ENCODE measurements at places on chromosomes 5 and 9.

- DNase-seq = no peak
Observed at GRCh38 chr9:81317223-81317622, 372.1 kb downstream of the TLE1 start.

- no peak for DNase-seq
Observed at GRCh38 chr5:66880401-66880800, 284.2 kb downstream of the MAST4 start.

DNA sequence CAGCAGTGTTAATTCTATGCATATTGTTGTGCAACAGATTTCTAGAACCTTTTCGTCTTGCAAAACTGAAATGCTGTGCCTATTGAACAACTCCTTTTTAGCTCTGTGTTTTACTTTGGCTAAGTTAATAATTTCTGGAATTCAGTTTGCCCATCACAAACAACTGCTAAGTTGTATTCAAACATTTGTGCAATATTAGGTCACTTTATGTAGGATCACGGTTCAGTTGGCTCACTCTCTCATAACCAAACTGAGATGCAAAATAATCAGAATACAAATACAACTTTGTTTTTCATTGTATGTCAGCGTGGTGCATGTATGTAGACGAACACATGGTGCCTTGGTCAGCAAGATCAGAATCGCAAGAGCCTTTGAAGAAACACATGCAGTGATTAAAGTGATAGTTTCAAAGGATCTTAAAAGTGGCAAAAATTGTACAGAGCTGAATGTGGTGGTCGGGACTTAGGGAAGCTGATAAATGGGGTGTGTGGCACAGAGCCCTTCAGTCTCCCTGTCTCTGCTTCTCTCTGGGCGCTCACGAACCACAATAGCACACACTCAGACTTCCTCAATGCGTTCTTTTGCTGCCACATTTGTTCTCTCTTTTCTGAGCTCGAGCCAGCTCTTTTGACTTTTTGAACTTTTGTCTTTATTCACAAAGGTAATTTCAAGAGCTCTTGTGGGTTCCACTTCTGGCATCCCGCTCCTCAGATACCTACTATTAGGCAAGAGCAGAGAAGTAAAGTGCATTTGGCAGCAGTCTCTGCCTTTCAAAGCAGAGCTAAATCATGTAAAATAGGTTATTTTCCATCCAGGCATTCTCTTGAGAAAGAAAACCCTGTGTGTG lies 112.4 kb upstream of the CTSL start:
- peak; percentile 29 for DNase-seq

GRCh38 chr9:129929496-129930125 lies 94.4 kb downstream of the USP20 start:
- DNase-seq = no peak

GRCh38 chr9:134405527-134405926 lies 79.3 kb downstream of the RXRA start:
- DNase-seq = no peak

GRCh38 chr9:129968690-129969485 lies 74.1 kb downstream of the FNBP1 start:
- DNase-seq = peak; percentile 87

DNA sequence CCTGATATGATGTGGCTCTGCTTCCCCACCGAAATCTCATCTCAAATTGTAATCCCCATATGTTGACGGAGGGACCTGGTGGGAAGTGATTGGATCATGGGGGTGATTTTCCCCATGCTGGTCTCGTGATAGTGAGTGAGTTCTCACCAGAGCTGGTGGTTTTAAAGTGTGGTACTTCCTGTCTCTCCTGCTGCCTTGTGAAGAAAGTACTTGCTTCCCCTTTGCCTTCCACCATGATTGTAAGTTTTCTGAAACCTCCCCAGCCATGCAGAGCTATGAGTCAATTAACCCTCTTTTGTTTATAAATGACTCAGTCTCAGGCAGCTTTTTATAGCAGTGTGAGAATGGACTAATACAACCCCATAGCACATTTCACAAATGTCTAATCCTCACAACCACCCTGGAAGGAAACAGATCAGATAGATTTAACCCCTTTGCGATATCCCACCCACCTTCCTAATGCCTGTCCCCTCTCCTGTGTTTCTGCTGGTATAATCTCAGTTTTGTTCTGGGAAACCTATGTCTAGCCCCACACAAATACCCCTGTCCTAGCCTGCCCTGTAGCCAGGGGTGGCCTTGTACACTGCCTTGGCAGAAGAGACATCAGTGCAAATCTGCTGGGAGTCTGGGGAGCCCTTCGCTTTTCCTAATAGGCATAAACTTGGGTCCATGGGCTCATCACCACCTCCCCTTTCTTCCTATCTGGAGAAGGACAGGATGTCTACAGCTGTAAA lies 157.0 kb upstream of the RAI14 start:
- DNase-seq = no peak

DNA sequence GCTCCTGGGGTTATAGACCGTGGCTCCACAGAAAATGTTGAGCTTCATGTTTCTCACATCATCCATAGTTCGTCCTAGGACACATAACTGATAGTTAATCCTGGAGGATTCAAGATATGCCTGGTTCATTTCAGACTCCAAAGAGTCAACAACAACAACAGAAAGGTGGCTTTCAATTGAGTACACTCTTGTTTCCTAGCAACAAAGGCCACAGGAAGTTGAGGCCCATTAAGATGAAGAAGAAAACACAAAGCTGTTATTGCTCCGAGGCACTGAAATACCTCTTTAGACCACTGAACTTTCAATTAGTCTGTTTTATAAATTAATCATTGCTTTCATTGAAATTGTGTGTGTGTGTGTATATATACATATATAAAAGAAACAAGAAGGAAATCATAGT lies 154.5 kb downstream of the YIPF5 start:
- DNase-seq = no peak

DNA sequence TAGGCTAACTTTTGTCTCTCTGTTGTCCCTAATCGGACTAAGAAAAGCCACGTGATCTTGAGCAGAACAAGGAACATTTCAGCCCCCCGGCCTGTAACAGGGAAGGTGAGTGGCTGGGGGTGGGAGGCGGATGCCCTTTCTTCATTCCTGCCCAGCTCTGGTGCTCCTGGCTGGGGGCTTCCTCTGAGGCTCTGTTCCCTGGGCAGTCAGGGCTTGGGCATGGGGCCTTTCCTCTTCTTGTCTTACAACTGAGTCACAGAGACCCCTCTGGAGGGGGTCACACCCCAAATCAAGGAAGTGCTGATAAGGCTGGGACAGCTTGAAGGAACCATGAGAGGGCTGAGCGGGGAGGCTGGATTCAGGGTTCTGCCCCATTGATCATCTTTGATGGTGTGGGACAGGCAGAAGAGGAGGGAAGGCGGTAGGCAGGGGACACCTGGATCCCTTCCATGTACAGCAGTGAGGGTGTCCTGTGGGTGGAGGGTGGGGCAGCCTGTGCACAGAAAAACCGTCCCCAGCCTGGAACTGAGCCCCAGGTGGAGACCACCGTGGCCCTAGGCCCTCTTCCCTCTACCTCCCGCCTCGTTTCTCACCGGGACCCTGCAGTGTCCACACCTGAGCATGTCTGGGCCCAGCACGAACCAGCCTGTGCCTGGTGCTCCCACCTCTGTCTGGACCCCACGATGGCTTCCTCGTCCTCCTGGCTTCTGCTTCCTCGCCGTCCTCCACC lies 257.7 kb upstream of the IRX1 start:
- DNase-seq = no peak

DNA sequence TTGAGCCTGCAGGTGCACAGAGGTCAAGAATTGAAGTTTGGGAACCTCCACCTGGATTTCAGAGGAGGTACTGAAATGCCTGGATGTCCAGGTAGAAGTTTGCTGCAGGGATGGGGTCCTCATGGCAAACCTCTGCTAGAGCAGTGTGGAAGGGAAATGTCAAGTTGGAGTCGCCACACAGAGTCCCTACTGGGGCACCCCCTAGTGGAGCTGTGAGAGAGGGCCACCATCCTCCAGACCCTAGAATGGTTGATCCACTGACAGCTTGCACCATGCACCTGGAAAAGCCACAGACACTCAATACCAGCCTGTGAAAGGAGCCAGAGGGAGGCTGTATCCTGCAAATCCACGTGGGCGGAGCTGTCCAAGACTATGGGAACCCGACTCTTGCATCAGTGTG lies 78.0 kb downstream of the GABRA1 start:
- DNase-seq = no peak

- no peak for DNase-seq
Observed at GRCh38 chr5:4735261-4735660, 404.9 kb upstream of the ADAMTS16 start.

DNA sequence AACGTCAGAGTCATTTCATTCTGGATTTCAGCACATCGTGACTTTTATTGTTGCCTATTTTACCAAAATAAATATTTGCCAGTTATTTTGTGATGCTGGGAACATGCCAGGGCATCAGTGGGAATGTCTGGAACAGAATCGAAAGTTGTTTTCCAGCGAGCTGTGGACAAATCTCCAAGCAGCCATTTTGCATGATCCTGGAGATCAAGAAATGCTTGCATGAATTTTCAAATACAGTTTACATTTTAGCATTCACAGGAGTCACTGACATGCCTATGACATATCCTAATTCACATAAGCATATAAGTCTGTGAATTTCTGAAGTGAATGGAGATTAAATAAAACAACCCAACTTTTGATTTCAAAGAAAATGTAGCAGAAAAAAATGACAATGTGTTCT lies 119.4 kb downstream of the VCAN start:
- no peak for DNase-seq

DNA sequence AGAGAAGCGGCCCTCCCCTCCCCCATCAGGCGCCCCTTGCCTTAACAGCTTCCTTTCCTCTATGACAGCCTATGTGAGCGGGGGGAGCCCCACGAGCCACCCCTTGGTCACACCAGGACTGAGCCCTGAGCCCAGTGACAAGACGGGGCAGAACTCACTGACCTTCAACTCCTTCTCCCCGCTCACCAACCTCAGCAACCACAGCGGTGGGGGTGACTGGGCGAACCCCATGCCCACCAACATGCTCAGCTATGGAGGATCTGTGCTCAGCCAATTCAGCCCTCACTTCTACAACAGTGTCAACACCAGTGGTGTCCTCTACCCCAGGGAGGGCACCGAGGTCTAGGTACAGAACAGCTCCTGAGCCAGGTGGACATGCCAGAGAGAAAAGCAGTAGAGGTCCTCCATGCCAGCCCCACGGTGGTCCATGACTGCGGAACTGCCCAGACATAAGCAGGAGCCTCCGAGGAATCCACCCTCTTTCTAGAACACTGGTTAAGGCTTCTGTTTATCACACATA lies 2.6 kb downstream of the FOXI1 start:
- no peak for DNase-seq

- no peak for DNase-seq
Observed at GRCh38 chr5:132070460-132071337, 2.9 kb upstream of the CSF2 start.

DNA sequence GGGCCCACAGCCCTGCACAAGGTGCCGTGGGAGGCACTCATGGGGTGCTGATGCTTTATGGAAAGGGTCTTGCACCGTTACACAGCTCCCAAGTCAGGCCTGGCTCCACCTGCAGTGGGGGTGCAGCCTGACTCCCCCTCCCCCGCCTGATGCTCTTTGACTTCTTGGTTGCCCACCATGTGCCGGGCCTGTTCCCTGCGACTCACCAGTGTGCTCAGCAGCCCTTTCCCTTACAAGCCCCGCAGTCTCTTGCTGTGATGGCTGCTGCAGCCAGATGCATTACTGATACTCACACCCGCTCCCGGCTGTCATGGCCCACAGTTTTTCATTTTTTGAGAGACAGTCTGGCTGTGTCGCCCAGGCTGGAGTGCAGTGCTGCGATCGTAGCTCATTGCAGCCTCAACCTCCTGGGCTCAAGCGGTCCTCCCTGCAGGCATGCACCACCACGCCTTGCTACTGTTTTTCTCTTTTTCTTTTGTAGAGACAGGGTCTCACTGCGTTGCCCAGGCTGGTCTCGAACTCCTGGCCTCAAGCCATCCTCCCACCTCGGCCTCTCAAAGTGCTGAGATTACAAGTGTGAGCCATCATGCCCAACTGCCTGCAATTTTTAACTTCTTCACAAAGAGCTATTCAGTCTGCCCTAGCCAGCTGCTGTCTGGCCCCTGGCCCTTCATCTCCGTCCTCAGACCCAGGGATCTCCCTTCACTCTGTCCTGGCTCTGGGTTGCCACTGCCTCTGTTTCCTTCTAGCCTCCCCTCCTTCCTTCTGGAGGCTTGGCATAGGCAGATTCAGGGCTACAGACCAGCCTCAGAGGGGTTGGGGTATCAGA lies 109.5 kb downstream of the RXRA start:
- DNase-seq = no peak

- no peak for DNase-seq
Observed at GRCh38 chr5:66633754-66634153, 37.6 kb downstream of the MAST4 start.

DNA sequence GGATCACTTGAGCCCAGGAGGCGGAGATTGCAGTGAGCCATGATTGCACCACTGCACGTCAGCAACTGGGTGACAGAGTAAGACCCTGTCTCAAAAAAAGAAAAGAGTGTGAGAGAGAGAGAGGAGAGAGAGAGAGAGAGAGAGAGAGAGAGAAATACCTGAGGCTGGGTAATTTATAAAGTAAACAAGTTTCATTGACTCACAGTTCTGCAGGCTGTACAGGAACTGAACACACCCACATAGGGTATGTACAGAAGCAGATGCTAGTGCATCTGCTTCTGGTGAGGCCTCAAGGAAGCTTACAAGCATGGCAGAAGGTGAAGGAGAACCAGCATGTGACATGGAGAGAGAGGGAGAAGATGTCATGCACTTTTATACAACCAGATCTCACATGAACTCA lies 46.4 kb upstream of the CHD1 start:
- DNase-seq = no peak

GRCh38 chr9:89820337-89820736 lies 215.5 kb downstream of the GADD45G start:
- DNase-seq = no peak

DNA sequence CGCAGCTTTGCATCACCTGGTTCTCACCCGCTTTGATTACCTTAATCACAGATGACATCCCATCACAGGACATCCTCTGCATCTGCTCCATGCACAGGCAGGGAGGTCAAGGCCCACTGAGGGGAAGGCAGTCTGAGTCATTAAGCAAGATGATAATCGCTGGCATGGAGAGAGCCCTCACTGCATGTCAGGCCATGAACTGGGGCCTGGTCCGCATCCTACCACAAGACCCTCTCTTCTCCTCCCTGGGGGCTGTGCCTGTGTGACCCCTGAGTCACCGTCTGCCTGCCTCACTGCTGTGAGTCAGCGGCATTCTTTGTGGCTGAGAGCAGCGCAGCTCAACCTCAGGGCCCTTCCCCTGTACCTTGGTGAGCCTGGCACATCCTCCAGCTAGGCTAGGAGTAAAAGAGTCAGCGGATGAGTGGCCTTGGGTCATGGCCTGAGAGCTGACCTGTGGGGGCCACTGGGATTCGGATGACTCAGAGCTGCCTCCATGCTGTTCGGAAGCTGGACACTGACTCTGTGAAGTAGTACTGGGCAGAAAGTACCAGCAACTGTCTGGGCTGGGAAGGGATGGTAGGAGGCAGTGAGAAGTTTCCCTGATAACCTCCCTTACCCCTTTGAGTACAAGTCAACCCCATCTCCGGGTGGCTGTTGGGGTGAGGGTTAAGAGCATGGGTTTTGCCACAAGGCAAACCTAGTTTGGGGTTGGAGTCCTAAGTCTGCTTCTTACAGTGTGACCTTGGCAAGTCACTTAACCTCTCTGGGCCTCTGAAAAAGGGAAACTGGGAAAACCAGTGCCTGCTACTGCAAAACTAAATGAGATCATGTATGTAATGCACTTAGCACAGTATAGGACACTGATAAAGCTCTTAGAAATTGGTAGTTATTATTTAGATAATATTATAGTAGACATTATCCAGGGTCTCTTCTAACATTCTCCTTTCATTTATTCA lies 14.6 kb upstream of the ARSI start:
- DNase-seq = peak; percentile 86
